Dermis microvascular lymphatic vessel endothelial cell (primary cell): ENCODE measurements at places on chromosomes 5 and 9. TPM values are rescaled to one million over a fixed set of nuclear protein-coding genes. Genes with fewer than 3 reads are reported as not detected.
A peak's percentile ranks its signal among the peaks of the same experiment; 100 is the strongest.

HK3 gene
- not detected in 2 replicates for total RNA-seq

MED22 gene
- 10.3 and 19.1 TPM in 2 replicates for total RNA-seq

MRNIP gene
- total RNA-seq: 4.2 and 4.8 TPM in 2 replicates

DNA sequence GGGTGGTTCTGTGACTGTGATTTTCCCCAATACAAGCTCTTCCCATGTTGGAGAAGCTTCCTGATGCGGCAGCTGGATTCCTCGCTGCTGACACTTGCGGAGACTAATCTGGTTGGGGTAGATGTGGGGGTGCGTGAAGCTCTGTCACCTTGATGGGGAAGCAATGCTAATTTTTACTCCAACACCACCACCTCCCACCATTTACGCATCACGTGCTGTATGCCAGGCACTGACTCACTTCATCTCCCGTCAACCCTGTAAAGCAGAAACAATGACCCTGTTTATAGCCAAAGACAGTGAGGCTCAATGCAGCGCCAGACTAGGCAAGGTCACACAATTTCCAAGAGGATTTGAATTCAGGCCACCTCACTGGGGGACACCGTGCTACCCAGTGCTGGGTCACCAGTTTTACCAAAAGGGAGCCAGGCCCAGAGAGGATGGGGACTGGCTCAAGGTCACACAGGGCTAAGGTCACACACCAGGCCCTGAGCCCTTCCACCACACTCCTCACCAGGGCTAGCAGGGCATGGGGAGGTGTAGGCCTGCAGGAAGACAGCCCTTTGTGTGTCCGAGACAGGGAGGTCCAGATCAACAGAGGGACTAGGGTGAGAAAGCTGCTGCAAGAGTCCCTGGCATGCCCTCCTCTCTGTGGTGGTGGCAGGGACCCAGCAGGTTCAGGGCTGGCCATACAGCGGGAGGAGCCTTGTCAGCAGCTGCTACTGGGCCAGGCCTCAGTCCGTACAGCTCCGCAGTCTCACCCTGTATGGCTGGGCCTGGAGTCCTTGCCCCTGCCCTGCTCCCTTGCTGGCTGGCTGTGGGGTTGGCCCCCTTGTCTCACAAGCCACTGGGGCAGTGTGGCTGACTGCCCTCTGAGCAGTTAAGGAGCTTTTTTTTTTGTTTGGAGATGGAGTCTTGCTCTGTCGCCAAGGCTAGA lies 3.3 kb downstream of the STKLD1 start:
- DNase-seq: no peak

DNA sequence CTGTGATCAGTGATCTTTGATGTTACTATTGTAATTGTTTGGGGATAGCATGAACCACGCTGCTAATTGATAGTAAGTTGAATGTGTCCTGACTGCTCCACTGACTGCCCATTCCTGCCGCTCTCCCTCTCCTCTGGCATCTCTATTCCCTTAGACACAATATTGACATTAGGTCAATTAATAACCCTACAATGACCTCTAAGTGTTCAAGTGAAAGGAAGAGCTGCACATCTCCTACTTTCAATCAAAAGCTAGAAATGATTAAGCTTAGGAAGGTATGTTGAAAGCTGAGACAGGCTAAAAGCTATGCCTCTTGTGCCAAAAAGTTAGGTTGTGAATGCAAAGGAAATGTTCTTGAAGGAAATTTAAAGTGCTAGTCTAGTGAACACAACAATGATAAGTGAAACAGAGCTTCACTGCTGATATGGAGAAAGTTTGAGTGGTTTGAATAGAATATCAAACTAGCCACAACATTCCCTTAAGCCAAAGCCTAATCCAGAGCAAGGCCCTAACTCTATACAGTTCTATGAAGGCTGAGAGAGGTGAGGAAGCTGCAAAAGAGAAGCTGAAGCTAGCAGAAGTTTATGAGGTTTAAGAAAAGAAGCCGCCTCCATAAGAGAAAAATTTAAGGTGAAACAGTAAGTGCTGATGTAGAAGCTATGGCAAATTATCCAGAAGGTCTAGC lies 12.9 kb downstream of the CLINT1 start:
- no peak for DNase-seq

GRCh38 chr5:108271127-108271526 lies 110.8 kb downstream of the FBXL17 start:
- no peak for DNase-seq

DNA sequence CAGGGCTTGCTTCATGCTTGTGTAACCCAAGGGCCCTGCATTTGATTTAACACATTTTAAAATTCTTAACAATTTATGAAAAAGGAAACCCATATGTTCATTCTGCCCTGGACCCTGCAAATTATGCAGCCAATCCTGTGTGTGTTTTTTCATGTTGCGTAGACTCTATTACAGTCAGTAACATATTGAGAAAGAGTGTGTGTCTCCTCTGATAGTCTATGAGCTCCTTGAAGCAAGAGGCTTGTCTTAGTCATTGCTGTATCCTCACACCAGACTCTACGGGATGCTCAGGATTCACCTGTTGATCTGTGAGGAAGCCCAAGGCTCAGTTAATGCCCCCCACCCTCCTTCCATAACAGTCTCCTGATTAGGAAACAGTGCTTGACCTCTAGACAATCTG lies 177.3 kb upstream of the DMAC1 start:
- DNase-seq: no peak

GRCh38 chr5:179410291-179411160 lies 65.3 kb upstream of the ADAMTS2 start:
- no peak for DNase-seq

GRCh38 chr5:133925866-133926488 lies 42.4 kb downstream of the C5orf15 start:
- peak; percentile 38 for DNase-seq

DNA sequence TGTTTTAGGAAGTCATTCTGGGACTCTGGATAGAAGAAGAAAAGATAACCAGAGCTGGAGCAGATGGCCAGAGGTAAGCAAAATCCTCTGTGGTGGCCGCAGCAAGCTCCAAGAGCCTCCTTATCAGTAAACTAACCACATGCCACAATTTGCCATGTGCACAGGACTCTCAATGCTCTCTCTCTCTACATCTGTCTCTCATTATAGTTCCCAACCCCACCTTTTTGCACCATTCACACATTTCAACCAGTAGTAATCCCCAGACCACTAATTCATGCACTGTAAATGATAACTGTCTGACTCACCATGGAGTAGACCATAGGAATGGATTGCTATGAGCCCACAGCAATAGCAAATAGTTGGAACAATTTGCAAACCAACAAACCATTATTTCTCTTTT lies 526.1 kb downstream of the TLR4 start:
- DNase-seq: no peak

- no peak for DNase-seq
These were observed 212.9 kb downstream of the SPATA31A6 start for GRCh38 chr9:42396318-42396717.

DNA sequence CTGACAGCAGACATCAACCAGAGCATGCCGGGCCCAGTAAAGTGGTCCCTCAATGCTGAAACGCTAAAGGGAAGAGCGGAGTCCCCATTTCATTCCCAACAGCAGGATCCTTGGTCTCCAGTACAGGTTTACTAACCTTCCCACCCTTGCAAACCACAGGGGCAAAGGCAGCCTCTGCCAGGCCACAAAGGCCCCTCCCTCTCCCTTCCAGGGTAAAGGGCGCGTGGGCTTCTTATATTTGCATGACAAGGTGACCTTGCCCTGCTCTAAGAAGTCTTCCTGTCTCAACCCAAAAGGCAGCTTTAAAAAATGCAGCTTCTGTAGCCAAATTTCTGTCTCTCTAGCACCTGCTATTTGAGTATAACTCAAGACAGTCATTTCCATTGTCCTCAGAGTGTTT lies 131.5 kb upstream of the PTCH1 start:
- DNase-seq: no peak

GRCh38 chr5:74199436-74200210 lies 440.9 kb downstream of the ENC1 start:
- DNase-seq: no peak
